Effector CD8-positive, alpha-beta T cell (primary cell): ENCODE measurements at places on chromosomes 5 and 9.

DNA sequence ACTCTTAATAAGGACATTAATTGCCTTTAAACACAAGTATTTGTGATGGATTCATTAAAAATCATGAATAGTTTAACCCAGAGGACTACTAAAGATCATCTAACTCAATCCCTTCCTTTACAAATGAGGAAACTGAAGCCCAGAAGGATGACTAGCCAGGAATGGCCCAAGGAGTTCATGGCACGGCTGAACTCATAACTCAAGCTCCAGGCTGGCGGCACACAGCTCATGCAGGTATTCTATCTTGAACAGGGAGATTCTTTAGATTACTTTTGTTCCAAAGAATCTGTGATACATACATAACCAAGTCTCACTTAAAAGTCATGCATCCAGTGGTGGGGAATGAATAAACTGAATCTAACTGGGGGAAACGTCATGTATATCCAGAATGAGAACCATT is 495.5 kb downstream of the ACTL7B start:
- DNase-seq: no peak

DNA sequence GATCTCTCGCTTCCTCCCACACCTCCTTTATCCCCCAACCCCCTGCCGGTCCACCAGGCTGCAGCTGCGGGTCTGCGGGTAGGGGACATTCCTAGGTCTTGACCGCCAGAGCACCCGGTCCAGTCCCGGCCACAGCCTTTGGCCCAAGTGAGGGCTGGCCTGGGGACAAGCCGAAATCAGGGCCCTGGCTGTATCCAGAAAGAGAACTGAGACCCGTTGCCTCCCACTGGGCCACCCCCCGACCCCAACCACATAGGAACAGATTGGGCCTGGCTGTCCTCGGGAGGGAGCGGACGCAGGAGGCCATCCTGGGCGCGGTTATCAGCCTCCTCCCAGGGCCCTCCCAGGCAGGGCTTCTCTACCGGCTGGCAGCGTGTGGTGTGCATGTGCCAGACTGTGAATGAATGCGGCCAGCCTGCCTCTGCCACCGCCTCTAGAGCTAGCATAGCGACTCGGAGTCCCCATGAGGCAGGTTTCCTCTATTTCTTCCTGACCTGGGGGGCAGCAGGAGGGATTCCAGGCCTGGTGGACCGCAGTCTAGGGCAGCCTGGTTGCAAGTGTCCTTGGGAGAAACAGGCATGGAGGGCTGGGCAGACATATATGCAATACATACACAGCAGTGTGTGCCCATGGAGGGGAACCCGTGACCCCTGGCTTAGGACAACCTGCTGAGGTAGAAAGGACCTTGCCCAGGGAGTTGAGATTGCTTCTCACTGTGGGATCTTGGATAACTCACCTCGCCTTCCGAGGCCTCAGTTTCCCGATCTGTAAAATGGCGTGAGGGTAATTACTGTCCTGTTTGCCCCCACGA is 1.2 kb downstream of the N4BP3 start:
- peak; percentile 15 for DNase-seq

- no peak for DNase-seq
Measured at GRCh38 chr9:37200433-37201005, 80.1 kb downstream of the ZCCHC7 start.

DNA sequence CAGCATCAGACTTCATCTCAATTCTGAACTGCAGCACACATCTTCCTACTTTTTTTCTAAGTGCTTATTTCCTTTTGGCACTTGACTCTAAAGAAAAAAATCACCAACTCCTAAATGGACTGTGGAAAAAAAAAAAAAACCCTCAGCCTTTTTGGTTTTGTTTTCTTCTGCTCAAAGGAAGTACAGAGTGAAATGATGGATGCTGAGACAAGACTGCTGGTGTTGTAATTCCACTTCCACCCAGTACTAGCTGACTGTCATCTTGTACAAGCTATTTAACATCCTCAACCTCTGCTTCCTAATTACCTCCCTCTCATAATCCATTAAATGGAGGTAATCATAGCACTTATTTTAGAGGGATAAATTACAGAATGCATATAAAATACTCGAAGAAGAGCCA is 171.5 kb upstream of the GNA14 start:
- no peak for DNase-seq

GRCh38 chr9:36942891-36943290 is 91.2 kb downstream of the PAX5 start:
- no peak for DNase-seq

DNA sequence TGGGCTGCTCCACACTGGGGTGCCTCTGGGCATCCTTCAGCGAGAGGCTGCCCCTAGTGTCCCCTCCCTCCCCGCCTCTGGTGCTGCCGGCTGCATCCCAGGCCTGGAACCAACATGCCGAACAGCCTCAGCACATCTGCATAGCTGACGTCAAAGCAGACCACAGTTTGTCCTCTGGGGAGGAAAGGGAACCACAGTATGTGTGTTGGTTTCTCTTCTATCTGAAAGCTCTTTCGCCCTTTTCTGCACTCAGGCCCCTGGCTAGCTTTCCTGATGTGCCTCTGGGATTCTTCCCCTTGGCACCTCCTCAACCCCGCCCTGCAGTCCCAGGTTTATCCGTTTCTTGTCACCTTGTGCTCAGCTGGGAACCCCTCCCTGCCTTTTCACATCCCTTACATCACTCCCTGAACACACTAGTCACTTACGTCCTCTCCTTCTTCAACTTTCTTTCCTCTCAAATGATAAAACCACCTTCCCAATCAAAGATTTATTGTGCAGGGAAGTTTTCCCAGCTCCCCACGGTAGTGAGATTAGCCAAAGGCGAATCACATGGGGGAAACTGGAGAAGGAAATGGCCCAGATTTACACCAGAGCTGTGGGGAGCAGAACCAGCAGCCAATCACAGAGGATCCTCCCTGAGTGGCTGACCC is 35.5 kb upstream of the B4GALT1 start:
- DNase-seq: no peak

- DNase-seq: no peak
Measured at GRCh38 chr5:35247648-35248034, 17.4 kb upstream of the PRLR start.

DNA sequence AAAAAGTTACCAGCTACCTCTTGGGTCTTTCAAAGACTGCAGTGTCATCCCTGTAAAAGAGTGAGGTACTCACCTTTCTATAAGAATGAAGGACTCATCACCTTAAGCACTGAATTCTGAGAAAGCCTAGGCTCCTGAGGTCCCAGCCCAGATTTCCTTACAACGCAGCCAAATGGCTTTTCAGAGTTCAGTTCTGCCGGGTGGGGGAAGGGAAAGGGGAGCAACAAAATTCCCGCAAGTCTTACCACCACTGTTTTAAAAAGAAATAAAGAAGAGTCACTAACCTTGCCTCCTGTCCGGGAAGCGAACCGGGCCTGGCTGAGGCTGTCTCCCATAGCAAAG is 373 bp downstream of the ADAMTS12 start:
- DNase-seq: no peak

GRCh38 chr9:20333991-20334390 is 288.3 kb downstream of the MLLT3 start:
- no peak for DNase-seq

DNA sequence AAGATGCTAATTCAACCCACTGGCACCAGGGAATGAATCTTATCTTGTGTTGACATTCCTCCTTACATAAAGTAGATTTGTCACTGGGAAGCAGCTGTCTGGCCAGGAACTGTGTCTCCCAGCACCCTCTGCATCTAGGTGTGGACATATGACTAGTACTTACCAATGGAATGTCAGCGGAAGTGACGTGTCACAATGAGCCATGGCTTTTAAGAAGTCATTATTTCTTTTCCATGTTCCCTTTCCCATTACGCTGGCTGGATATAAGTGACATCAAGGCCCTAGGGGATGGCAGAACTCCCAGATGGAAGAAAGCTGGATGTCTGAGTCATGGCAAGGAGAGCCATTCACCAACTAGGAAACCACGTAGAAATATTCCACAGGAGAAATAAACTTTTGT is 84.7 kb upstream of the MAST4 start:
- DNase-seq: no peak

DNA sequence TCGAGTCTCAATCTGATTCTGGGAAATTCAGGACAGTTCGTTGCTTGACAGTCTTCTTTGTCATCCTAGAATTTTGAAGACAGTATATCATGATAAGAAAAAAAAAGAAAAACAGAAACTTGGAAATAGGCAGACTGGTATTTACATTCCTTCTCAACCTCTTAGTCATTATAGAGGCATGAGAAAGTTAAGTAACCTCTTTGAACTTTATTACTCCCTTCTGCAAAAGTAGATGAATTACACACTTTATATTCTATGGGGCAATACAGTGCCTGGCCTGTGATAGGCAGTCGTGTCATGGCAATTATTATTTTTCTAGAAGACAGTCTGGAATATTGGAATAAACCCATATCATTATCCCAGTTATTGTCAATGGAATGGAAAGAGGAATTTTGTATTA is 828.9 kb downstream of the TLR4 start:
- DNase-seq: no peak

DNA sequence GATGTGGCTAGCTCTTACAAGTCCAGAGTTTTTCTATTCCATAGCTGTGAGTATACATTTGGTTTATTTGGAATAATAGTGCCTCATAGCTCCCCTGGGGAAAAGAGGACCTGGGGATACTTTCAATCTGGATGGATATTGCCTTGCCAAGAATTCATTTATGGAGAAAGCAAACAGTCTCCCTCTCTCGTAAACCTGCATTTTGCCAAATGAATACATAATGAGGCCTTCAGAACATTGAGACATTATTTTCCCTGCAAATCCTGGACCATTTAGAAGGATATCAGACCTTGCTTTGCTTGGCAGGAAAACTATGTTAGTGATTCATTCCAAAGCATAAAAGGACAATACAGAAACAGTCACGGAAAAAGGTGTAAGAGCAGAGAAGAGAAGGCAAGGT is 569.6 kb upstream of the BRINP1 start:
- no peak for DNase-seq

- DNase-seq: no peak
Measured at GRCh38 chr5:64969578-64969977, 200.8 kb downstream of the CWC27 start.

GRCh38 chr5:10885026-10885425 is 124.0 kb upstream of the DAP start:
- DNase-seq: no peak

DNA sequence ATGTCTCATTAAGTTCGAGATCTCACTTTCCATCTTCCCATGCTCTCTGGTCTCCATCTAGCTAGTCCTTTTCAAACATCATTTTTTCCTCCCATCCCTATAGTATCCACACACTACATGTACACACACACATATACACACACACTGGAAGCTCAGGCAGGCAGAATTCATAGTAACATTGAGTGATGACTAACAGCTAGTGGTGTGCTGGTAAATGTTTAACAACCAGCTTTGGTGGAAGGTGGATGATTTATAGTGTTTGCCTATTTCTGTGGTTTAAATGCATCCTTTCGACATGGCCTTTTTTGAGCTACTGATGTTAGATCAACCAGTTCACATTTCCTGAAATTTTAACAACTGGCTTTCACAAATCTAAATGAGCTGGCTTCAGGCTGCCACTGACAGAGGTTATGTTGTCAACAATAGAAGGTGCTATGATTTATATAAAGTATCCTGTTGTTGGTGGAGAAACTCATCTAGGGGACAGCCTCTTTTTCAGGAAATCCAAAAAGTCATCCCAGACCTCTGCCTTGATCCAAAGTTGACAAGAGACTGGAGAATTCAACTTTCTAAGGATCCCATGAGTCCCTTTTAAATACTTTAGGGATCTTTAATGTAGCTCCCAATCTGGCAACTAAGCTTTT is 117.8 kb downstream of the CCDC192 start:
- DNase-seq: no peak

GRCh38 chr5:176704355-176704754 is 57.1 kb downstream of the TSPAN17 start:
- DNase-seq: no peak

DNA sequence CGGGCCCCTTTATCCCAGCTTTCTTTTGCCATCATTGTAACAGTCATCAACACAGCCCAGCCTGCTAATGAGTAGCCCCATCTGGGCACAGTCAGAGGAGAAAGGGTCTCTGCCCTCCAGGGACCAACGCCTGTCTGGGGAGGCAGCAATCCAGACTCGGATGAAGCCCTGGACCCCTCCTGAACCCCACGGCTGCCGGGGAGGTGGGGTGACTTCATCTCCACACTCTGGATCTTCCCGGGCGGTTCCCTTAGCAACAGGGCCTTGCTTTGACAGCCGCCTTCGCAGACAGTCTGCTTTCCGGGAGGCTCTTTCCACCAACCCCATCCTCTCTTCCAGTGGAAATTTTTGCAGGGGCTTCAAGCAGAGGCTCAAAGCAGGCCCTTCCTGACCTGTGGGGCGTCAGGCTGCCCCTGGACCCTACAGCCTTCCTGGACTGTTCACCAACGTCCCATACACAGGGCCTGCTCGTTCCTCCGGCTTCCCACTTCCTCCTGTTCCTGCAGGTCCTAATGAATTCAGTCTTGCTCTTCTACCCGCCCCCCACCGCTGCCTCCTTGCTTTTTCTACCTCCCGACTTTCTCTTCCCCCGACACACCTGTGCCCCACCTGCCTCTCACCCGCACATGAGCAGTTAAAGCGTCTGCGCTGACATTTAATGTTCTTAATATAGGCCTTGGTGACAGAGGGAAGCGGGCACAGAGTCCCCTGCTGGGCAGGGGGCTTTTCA is 161.7 kb upstream of the MVB12B start:
- DNase-seq: no peak

GRCh38 chr5:180139731-180140055 is 68.1 kb upstream of the RNF130 start:
- DNase-seq: no peak

DNA sequence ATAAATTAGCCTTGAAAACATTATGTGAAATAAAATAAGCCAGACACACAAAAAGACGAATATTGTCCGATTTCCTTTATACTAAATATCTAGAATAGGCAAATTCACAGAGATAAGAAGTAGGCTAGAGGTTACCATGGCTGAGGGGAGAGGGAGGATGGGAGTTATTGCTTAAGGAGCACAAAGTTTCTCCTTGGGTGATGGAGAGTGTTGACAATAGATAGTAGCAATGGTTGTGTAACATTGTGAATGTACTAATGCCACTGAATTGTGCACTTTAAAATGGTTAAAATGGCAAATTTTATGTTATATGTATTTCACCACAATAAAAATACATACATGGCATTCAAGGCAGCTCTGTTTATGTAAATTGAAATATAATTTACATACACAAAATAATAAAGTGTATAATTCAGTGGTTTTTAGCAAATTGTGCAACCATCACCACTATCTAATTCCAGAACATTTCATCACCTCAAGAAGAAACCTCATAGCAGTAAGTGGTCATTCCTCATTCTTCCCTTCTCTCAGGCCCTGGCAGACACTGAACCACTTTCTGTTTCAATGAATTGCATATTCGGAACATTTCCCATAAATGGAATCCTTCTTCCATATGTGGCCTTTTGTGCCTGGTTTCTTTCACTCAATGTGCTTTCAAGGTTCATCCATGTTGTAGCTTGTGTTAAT is 59.2 kb downstream of the NDST1 start:
- DNase-seq: no peak

DNA sequence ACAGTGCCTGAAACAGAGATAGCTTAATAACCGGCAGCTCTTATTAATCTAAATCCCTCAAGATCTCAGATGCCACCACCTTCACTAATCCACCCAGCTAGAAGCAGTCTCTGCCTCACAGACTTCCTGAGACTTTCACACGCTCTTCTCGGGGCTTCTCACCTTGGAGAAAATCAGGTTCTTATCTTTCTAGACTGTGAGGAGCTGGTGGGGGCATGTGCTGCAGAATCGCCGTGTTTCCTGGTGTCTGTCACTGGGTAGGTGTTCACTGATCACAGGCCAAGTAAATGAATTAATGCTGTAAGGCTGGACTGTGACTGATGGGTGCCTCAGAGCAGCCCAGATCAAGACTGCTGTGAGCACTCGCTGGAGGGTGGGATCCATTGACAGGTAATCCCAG is 101.7 kb downstream of the PSD2 start:
- DNase-seq: no peak

- DNase-seq: no peak
Measured at GRCh38 chr5:16727755-16728325, 111.0 kb upstream of the RETREG1 start.
